GM12864 (cell line): ENCODE measurements at places on chromosomes 2 and 18.

GRCh38 chr2:6139916-6140315, 447.7 kb downstream of the SOX11 start:
- no peak for DNase-seq

- no peak for DNase-seq
These were observed 129.6 kb upstream of the DNAJC10 start for GRCh38 chr2:182586426-182586825.

DNA sequence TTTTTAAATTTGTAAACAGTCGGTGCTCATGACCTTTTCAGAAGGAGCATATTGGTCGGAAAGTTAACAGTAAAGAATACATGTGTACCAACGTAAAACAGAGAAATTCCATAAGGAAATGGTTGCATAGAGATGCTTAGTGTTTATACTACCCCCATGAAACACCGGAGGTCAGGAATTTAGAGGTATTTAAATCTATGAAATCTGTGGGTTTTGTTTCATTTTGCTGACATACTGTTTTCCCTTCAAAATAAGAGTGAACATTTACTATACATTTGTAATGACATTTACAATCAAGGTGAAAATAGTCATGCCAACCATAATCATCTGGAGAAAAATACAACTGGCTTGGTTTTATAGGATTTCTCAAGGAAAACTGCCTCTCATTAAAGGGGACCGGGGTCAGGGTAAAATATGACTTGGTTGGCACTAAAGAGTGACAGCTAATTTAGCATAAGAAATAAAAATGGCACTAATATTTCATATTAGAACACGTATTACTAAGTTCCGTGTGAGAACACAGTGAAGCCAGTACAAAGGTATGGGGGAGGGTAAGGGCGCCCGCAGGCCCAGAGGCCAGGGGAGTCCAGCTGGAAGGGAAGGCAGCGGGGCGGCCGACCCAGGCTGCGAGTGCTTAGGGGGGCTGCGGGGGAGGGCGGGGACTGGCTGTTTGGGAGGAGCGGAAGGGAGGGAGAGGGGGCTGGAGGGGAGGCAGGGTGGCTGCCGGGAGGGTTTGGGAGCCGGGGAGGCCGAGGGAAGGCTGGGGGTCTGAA, 1.1 kb upstream of the RNU4ATAC start:
- no peak for DNase-seq

DNA sequence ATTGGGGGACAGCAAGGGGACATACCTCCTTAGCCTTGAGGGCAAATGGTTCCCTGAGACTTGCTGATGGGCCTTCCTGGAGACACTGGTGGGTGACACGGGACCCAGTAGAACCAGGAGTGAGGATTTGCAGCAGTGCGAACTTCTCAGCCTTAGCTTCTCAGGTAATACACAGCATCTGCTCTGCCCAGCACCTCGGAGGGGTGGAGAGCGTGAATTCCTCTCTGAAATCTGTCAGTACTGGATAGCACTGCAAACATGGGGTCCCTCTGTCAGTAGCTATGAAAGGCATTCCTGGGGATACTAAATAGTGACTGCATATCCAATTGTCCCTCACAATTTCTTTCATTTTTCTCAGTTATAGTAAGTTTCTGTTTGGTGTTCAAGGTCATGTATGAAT, 151.7 kb downstream of the GBX2 start:
- DNase-seq, result no peak

DNA sequence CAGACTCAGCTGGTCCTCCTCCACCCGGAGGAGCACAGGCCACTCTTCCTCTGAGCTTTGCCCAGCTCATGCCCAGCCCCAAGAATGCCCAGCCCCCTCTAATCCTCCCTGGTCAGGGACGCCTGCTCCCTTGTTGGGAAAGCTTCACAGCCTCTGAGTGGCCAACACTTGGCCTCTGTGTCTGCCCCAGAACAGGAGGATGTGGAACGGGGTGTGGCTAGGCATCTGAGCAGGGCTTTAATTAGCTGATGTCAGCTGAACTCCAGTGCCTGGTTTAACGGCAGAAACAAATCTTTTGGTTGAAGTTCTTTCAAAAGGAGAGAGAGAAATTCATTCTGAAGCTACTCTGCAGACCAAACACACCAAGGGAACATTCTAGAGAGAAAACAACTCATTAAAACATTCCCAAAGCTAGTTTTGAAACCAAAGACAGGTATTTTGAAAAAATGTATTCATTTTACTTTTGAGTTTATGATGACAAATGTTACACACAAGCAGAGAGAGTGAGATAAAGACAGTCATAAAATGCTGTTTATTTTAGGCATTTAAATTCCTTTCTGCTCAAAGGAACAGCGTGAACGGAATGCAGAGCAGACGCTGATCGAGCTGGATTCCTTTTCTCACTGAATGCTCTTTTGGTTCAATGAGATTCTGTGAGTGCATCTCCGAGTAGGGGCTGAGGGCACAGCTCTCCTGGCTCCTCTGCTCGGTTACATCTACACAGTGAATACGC, 63.8 kb downstream of the RTP5 start:
- DNase-seq, result no peak

- DNase-seq, result no peak
These were observed 1.5 kb downstream of the GALNT14 start for GRCh38 chr2:31136732-31137131.

- DNase-seq, result no peak
These were observed 61.9 kb downstream of the CENPO start for GRCh38 chr2:24855022-24855622.

- no peak for DNase-seq
These were observed 47.1 kb downstream of the KCNG3 start for GRCh38 chr2:42446503-42447271.

GRCh38 chr18:49029628-49030027, 78.9 kb upstream of the SMAD7 start:
- no peak for DNase-seq

- DNase-seq, result no peak
These were observed 115.1 kb downstream of the ANKRD44 start for GRCh38 chr2:197195518-197195917.

GRCh38 chr18:59478591-59478990, 119.5 kb upstream of the LMAN1 start:
- no peak for DNase-seq

DNA sequence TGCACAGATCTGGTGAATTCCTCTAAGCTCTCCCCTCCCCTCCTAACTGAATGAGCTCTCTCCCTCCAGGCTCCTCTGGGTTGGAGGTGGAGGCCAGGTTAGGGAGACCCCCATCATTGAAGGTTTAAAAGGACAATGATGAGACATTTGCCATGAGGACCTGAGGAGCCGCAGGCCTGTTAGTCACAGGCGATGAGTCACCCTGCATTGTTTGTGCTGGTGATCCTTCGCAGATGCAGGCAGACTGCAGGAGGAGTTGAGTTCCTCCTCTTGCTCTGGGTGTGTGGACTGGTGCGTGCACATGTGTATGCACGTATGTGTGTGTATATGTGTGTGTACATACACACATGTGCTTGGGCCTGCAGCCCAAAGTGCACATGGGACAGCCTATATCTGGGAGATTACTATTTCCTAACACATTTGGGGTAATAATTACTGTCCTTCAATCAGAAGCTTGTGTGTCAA, 42.0 kb downstream of the MCFD2 start:
- DNase-seq, result no peak

DNA sequence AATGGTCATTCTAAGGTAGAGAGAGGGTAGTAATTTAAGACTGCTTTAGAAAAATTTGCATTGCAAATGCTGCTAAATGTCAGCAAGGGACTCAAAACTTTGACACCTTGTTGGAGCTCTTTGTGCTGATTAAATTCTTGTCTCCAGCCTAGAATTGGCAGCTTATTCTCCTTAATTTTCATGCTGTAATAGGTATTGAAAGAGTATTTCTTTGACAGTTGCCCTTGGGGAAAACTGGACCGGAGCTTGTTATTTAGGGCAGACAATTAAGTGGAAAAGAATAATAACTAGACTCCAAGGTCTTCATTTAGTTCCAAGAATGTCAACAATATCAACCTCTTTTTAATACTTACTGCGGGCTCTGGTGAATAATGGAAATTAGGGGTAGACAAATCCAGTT, 264.0 kb downstream of the TPGS2 start:
- DNase-seq, result no peak

DNA sequence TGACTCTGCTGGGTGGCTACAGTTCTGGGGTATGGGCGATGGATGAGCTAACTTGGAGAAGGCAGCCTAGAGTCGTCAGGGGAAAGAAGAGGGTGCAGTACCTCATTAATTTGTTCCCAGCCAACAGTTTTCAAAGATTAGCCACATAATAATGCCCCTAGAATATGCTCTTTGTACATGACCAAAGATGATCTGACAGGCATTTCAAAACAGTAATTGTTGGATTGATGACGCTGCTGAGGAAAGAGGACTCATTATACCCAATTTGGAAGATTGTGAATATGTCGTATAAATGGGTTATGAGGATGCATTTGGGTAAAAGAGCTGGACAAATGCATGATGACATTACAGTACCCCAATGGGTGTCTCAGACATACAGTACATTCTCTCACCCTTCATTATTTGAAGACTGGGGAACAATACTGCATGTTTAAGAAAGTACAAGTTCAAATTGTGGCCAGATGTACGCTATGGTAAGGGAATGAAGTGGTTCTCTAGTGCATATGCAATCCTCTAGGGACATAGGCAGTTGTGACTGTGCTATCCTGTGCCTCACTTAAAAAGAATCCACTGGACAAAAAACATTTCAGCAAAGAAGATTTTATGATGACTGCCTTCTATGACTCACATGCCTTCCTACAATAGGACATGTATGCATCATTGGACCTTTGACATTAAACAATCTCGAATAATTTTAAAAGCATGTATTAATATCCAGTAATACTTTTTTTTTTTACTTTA, 233.2 kb downstream of the CNTNAP5 start:
- no peak for DNase-seq

DNA sequence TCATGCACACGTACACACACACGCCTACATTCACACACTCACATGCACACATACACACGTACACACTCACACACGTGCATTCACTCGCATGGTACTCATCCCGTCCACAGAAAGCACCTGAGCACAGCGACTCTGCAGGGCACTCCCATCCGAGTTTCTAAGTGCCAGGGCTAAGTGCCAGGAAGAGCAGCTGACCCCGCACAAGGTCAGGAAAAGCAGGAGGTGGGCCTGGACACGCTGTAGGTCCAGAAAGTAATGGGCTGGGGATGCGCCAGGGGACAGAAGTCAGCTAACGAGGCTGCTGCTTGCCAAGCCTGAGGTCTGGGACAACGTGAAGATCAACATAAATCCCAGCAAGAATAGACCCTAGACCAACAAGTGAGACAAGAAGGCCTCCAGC, 15.8 kb downstream of the ADI1 start:
- DNase-seq, result no peak

GRCh38 chr2:111973701-111974100, 75.3 kb downstream of the MERTK start:
- no peak for DNase-seq

GRCh38 chr2:46767706-46768105, 147.9 kb downstream of the MCFD2 start:
- no peak for DNase-seq

DNA sequence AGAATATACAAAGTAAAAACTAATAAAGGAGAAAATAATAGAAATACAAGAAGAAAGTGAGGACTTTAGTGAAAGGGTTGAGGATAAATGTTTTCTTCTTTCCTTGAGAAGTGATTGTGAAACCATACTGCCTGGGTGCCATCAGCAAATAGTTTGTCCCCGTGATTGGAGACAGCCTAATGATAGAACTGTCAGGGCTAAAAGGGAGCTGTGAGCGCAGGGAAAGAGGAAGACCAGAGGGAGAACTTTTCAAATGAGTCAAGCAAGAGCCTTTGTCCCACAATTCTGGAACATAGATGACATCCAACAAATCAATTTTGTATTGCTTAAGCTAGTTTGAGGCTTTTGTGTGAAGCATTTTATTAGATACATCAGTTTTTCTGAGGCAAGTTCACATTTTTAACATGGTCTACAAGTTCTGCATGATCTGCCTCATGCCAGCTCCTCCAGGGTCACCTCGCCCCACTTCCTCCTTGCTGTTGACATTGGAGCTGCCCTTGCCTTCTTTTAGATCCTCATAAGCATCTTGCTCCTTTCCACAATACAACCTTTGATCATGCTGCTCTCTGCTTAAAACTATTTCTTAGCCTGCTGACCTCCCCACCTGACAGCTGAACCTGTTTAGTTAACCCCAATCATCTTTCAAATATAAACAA, 213.4 kb upstream of the REG3G start:
- DNase-seq, result no peak

DNA sequence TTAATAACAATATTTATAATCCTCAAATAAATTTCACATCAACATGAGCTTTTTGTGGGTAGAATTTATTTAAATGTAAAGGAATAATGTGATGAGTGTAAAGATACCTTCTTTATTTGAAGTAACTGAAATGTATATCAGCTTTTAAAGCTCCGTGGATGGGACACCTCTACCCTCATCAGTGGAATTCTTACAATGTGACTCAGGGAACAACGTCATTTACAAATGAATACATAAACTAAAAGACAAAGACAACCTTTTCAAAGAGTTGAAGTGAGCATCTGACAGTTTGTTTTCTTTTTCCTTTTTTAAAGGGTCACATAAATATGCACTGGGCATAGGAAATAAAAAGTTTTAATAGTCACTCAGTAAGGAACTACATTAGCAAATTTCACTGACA, 1127.0 kb upstream of the CRIM1 start:
- no peak for DNase-seq

DNA sequence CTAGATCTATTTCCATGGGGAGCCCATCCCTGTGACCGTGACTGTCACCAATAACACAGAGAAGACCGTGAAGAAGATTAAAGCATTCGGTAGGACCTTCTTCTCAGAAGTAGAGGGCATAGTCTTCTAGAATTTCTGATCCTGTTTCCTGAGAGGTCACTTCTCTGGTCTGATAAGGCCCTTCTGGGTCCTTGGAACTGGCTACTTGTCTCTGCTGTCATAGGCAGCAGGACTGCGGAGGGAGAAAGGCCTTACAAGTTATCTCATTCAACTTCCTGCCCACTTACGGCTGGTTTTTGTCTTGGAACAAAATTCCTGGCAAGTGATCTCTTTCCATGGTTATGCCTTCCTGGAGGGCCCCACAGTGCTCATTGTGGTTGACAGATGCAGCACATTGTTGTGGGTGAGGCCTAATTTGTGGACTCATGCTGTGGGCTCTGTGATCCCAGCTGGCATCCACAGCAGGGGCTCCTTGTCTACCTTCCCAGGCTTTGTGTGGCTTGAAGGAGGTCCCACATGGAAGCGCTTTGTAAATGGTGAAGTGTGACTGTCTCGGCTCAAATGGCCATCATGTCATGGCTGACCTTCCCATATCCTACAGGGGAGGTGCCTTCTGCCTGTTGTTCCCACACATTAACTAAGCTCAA, 22.0 kb downstream of the SAG start:
- DNase-seq, result no peak

DNA sequence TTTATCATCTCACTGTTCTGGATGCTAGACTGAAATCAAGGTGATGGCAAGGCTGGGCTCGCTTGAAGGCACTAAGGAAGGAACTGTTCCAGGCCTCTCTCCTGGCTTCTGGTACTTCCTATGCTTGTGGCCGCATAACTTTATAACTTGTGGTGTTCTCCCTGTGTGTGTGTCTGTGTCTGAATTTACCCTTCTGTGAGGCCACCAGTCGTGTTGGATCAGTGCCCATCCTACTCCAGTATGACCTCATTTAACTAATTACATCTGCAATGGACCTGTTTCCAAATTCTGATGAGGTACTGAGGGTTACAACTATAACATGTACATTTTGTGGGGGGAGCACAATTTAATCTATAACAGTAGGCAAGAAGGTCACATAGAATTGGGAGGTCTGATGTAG, 41.6 kb downstream of the LYPD6B start:
- DNase-seq, result no peak
